ENCODE measurements at places on chromosomes 4 and X.

DNA sequence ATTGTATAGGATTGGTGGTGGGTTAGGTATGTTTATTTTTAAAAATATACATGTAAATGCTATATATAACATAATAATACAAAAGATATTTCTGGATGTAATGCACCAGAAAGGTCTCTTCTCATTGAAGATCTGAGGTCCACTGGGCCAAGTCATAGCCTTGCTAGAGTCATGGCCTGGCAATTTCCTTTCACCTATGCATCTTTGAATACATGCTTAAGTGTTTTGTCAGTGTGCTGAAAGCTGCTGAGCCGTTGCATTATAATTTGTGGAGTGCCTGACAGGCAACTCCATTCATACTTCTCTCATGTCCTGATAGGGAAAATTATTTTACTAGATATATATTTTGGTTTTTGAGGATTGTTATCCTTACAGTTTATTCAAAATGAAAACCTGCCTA, 410.2 kb upstream of the CT83 start:
- DNase-seq, result no peak

DNA sequence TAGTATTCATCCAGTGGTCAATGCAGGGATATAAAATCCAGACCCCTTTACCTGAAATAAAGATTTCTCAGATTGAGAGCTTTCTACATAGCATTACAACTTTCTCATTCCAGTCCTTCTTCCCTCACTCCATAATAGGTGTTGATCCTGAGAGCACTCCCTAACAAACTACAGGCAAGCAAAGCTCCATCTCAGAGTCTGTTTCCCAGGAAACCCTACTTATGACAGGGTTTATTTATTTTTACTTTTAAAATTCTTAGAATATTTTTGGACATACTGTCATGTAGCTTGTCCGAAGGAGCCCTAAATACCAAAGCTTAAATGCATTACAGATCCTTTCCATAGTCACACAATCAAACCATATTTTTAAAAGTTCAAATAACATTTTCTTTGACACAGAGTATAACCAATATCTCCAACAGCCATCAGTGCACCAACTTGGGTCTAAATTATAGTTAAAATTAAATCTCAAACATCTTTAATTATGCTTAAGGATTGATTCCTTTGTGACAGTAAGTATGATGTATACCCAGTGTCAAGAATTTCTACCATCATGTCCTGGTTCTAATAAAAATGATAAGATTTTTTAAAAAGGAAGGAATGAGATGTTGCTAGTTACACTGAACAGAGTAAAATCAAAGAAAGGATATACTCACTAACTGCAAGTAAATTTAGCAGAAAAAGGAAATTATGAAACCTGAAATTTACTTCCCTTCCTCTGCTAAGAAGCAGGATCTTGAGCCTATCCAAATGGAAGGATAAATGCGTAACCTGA, 580.4 kb upstream of the ADGRL3 start:
- DNase-seq, result no peak

- no peak for DNase-seq
Measured at GRCh38 chr4:126264839-126265238, 950.1 kb downstream of the FAT4 start.

DNA sequence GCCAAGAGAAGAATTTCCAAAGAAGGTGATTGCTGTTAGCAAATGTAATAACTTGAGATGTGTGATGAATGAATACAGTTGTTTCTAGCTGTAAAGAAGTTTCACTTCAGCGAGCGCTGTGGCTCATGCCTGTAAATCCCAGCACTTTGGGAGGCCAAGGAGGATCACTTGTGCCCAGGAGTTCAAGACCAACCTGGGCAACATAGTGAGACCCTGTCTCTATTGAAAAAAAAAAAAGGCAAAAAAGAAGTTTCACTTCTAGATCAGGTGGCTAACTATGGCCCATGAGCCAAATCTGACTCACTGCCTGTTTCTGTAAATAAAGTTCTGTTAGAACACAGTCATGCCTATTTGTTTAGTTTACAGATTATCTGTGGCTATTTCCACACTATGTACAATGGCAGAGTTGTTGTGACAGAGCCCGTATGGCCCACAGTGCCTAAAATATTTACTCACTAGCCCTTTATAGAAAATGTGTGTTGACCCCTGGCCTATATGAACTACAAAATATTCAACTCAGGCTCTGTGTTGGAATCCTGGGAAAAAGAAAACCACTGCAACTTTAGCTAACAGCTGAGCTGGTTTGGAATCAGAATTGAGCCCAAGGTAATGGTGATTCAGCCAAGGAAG, 54.1 kb upstream of the PRPS1 start:
- DNase-seq, result no peak

- DNase-seq, result no peak
Measured at GRCh38 chr4:87669373-87669772, 19.3 kb downstream of the DMP1 start.

DNA sequence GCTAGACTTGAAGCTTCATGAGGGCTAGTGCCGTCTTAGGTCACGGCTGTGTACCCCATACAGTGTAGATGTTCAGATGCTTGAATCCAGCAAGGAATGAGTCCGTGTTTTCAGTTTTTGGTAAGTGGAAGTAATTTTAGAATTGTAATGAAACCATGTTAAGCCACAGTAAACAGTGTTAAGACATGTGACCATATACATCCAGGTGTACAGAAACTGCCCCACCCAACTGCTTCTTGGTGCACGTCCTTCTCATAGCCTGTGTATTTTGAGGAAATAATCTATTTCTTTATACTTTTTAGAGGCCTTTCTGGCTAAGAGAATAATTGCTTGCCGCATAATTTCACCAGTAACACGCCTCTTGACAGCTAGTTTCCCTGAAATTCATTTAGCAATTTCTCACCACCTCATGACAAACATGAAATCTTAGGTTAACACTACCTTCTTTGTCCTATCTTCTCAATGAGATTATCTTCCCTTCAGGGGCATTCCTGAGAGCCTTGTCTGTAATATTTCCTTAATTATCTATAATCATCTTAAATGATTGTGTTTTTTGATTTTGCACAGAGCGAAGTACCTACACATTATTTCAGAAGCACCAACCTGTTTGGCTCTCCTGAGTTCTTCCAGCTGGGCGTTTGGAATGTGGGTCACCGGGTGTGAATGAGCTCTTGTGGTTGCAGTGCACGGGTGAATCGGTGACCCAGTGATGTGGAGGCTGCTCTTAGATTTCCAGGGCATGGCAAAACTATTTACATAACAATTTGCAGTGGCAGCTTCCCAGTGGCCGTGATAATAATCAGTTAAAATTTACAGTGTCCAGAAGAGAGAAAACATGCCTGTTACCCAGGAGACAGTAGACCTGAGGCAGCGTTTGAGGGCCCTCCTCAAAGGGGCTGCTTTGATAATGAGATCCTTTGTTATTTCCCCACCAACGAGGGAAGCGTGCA, 50.2 kb upstream of the TADA2B start:
- no peak for DNase-seq

DNA sequence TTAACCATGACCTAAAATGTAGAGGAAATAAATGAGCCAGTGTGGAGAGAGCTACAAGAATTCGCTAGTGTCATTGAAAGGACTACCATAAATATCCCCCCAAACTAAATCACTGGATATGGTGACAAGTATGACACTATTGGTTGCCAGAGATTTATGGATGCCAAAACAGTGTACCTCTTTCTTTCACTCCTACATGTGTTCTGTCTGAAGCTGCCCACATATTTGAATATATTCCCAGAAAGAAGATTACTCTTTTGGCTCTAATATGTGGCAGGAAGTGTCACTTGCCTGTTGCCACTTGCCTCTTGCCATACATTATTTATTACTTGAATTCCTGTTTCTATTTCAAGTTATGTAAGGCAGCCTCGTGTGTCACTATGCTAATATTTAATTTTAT, 1573.6 kb downstream of the TECRL start:
- no peak for DNase-seq

GRCh38 chr4:47109379-47109778, 78.0 kb downstream of the GABRB1 start:
- DNase-seq, result no peak

DNA sequence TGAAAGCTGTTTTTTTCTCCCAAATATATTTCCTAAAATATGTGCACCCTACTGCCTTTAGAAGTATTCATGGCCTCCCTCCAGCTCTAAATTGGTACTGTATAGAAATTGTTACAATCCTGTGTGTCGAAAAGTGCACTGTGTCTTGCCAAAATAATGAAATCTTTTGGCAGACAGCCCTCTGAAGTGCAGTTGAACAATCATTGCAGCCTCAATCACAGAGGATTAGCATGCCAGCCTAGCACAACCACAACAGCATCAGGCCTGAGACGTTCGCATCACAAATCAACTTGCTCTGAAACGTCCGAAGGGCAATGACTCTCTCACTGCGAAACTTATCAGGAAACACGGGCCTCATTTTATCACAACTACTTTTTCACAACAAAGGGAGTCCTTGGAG, 99.0 kb downstream of the ANOS1 start:
- no peak for DNase-seq

- DNase-seq, result no peak
Measured at GRCh38 chr4:94356444-94356843, 13.8 kb upstream of the HPGDS start.

DNA sequence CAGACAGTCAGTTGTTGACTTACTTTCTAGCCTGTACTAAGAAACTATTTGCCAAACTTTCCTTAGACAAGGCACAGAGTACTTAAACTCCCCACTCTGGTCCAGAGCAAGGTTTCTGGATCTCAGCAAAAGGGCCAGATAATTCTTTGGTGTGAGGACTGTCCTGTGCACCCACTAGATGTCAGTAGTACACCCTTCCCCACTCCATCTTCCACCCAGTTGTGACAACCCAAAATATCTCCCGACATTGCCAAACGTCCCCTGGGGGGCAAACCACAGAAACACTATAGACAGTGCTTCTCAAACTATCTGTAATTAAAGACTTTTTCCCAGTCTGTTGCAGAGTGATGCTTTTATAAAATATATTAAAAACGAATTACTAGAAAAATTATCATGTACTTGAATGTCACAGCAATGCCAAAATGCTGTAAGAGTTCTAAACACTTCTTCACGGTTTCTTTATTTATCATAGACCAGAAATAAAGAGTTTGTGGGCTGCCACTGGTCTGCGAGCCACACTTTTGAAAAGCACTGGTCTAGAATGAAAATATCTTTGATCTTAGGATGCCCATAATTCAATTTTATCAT, 203.5 kb downstream of the PRDM5 start:
- no peak for DNase-seq

GRCh38 chr4:168509786-168510185, 12.9 kb downstream of the PALLD start:
- no peak for DNase-seq

DNA sequence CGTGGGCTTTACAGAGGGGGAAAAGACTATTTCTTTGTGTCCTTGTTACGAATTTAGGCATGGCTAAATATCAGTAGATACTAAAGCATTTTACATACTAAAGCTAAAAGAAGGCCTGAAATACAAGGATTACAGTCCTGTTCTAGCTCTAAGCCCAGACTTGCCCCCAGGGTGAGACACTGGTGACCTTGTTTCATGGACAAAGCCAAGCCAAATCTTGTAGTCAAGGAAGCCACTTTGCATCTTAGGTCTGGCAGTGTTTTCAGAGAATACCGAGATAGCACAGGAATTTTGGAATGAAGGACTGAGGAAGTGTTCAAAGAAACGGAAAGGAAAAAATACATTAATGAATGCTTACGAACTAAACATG, 733 bp upstream of the G3BP2 start:
- DNase-seq, result no peak

DNA sequence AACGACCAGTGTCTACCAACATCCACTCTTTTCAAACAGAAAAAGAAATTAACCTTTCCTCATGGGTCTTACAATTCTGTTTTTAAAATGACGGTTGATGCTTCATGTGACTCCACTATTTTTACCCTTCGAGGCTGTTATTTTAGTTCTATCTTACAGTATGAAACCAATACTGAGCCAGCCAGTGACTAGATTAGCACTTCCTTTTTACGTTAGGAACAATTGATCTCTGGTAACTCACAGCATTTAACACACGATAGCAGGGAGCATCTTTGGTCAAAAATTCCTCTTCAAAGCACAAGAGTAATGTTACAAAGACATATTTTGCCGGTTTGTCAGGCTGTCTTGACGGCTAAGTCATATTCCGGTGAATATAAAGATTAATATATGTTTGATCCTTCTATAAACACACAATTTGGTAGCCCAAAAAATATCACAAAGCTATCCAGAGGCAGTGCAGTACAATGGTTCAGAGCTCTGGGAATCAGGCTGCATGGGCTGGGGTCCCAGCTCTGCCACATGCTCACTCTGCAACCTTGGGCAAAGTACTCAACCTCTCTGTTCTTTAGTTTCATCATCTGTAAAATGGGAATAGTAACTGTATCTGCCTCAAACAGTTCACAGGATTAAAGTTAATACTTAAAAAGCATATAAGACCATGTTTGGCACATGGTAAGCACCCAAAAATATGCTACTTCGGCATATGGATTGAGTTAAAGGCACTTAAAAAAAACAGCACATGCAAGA, 62.9 kb upstream of the TXK start:
- no peak for DNase-seq

- DNase-seq, result no peak
Measured at GRCh38 chr4:178856139-178856800, 1414.0 kb upstream of the AGA start.

DNA sequence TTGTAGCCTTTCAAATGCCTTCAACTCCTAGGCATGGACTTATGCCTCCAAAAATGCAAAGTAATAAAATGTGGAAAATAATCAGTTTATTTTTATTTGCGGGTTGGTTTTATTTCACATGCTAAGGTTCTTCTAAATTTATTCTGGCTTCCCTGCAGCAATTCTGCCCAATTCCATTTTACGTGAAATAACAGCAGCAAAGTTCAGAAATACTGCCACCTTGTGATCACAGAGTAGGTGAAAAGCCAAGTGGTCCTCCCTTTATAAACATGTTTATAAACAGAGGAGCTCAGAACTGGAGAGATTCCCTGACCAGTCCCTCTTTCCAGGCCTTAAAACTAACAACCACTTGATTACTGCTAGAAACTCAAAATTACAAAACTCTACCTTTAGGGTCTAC, 14.7 kb upstream of the DCHS2 start:
- DNase-seq, result no peak

GRCh38 chr4:6575503-6576240, 683 bp downstream of the MAN2B2 start:
- no peak for DNase-seq

DNA sequence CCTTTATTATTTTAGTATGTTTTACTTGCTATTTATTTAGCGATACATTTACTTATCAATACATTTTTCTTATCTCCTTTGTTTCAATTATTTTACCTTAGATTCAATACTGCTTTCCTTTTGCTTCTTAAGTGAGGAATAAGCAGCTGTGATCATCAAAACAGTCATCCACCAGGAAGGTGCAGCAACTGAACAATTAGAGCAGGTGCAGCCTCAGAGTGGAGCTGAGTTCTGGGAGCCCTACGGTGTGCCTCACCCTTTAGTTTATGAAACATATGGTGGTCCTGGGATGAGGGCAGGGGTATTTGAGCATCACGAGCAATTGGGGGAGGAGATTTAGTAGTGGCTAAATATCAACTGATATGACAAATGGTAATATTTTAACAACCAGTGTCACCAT, 111.0 kb downstream of the FRYL start:
- no peak for DNase-seq

GRCh38 chr4:54525602-54526001, 132.2 kb upstream of the KIT start:
- DNase-seq, result no peak

GRCh38 chr4:125283707-125284279, 31.0 kb upstream of the FAT4 start:
- DNase-seq, result no peak

Data from chondrocyte (in vitro differentiated cells).